ENCODE measurements at places on chromosomes 16 and 17. TPM values are rescaled to one million over a fixed set of nuclear protein-coding genes. Genes with fewer than 3 reads are reported as not detected.

GRCh38 chr16:83706394-83706793 lies 101.4 kb upstream of the HSBP1 start:
- no peak for DNase-seq

- DNase-seq = no peak
Measured at GRCh38 chr17:56298846-56299245, 145.6 kb downstream of the ANKFN1 start.

GRCh38 chr16:81774348-81774747 lies 4.7 kb upstream of the PLCG2 start:
- DNase-seq = no peak

DNA sequence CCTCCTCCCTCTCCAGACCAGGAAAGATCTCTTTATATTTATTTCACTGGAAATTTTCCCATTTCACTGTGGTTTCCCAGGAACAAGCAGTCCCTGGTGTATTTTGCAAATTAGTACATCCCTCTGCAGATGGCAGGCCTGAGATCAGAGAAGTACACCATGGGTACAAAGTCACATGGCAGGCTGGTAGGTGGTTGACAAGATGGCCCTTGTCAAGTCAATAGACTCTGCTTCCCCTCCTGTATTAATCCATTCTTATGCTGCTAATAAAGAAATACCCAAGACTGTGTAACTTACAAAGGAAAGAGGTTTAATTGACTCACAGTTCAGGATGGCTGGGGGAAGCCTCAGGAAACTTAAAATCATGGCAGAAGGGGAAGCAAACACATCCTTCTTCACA lies 51.6 kb upstream of the KSR1 start:
- DNase-seq = no peak

DNA sequence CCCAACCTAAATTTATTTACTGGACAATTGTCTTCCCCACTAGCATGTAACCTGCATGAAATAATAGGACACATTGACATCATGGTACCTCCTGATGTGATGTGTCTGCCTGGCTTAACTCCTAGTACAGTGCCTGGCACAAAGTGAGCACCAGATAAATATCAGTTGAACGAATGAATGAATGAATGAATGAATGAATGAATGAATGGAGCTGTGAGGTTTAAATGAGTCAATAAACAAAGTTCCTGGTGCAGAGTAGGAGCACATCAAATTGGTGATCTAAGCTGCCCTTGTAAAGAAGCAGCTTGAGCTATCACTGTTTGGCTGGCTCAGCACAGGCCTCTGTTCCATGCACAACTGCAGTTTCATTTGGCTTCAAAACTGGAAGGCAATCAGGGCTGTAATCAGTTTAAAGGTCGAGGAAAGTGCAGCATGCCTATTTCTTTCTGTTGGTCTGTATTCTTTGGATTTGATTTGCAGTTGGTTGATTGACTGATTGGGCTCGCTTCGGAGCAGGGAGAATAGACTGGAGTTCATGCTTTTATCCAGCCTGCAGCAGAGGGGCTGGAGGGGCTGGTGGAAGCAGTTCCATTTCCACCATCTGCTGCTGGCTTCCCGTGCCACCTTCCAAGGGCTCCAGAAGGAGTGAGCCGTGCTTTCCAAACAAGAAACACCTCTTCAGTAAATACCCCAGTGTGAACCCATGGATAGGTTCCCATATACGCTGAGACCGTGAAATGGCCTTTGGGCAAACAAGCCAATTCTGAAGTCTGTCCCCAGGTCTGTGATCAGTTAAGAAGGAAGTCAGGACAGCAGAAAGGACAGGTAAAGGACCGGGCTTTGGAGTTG lies 54.6 kb downstream of the GPRC5B start:
- DNase-seq = no peak

TP53TG3F gene
- total RNA-seq = not detected

DNA sequence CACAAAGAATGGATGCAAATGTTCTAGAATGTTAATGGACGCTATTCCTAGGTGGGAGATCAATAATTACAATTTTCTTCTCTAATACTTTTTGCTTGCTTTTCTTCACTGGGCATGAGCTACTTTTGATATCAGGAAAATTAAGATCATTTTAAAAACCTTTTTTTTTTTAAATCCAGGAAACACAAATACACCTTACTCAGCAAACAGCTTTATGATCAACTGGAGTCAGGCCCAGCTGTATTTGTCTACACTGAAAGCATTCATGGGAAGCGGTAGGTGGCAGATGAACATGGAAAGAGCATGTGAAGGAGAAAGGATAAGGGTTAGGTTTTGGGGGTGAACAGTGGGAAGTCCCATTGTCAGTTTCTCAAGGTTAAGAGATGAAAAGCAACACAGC lies 97.8 kb downstream of the WDR59 start:
- DNase-seq = no peak

DNA sequence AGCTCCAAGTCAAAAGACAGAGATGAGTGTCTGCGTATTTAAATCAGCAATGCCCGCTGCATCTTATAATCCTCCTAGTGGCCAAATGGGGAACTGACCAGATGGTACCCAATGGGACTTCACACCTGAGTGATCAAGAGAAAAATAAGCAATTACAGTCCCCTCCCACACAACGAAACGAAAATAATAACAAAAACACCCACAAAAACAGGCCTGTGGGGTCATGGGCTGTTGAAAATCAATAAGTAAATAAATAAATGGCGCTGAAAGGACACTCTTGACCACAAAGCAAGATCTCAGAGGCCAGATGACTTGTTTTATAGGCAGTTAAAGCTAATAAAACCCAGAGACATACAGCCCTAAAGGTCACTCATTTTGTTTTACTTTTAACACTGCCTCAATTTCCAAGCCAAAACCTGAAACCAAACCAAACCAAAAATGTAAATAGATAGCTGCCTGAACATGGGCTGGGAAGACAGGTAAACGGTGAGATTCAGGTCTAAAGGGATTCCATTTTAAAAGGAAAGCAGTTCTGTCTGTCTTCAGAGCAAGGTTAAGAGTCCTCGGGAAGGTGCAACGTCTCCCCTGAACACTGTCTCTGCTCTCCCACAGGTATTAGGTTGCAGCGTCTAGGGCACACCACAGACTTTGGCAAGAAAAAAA lies 1.3 kb downstream of the ZNF821 start:
- DNase-seq = peak; percentile 63

DNA sequence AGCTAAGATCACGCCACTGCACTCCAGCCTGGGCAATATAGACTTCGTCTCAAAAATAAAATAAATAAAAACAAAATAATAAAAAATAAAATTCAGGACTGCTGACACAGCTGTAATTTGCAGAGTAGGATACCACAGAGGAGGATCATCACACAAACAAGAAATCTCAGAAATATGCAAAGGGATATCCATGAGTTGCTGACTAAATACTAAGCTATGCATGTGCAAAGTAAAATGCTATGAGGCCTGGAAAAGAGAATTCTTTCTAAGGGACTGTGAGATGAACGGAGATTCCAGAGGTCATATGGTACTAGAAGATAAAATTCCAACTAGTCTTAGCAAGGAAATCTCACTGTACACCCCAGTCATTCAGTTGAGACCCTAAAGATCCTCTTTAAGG lies 74.8 kb downstream of the SLC39A11 start:
- no peak for DNase-seq

DNA sequence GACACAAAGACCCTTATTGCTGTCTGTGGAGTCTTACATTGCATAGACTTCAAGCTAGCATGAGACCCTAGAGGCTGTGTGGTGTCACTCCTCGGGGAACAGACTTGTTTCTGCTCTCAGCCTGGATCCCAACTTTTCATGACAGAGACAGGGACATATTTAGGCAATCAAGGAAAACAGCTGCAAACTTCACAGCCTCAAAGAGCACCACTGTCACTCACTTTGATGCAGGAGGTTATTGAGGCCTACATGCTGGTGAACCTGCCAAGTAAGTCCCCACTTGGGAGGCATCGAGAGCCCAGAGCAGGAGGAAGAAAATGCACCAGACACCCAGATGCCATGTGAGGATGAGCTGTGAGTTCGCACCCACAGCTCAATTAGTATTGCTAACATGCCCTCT lies 10.3 kb downstream of the CBLN1 start:
- DNase-seq = no peak

NLE1 gene
- total RNA-seq = 26.4 TPM

- no peak for DNase-seq
Measured at GRCh38 chr17:50130559-50131305, 772 bp upstream of the SAMD14 start.

DNA sequence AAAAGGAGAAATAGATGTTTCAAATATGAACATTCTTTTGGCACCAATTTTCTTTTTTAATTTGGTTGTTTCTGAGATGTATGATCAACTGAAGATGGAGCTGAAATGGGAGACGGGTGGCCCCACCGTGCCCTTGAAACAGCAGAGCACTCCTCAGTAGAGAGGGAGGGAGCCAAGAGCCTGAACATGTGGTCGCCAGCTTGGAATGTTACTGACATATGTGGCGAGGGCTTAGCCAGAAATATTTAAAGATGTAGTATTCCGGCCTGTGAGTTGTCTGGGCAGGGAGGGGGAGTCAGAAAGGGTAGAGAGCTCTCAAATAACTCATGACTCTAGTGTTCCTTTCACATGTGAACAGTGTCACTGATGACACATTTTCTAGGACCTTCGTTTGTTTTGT lies 13.3 kb upstream of the MRC2 start:
- DNase-seq = no peak

DNA sequence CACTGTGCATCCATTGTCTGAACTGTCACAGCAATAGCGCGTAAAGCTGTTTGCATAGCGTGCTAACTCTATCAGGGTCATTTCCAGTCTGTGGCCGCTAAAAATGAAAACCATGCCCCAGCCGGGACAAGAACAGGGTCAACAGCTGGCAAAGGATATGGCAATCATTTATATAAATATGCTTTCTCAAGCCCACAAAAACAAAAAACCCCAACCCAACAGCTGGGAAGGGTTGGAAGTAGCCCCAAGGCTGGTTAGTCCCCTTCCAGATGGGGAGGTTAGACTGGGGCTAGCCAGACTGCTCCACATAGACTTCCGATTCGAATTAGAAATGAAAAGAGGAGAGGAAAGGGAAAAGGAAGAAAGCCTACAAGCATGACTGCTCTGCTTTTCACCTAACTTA lies 203.3 kb upstream of the TBX2 start:
- DNase-seq = no peak

CD2BP2 gene
- 36.5 TPM for total RNA-seq

GRCh38 chr17:49254066-49254465 lies 23.5 kb upstream of the PHOSPHO1 start:
- DNase-seq = no peak

- no peak for DNase-seq
Measured at GRCh38 chr16:56764835-56765234, 34.9 kb downstream of the NUP93 start.

DNA sequence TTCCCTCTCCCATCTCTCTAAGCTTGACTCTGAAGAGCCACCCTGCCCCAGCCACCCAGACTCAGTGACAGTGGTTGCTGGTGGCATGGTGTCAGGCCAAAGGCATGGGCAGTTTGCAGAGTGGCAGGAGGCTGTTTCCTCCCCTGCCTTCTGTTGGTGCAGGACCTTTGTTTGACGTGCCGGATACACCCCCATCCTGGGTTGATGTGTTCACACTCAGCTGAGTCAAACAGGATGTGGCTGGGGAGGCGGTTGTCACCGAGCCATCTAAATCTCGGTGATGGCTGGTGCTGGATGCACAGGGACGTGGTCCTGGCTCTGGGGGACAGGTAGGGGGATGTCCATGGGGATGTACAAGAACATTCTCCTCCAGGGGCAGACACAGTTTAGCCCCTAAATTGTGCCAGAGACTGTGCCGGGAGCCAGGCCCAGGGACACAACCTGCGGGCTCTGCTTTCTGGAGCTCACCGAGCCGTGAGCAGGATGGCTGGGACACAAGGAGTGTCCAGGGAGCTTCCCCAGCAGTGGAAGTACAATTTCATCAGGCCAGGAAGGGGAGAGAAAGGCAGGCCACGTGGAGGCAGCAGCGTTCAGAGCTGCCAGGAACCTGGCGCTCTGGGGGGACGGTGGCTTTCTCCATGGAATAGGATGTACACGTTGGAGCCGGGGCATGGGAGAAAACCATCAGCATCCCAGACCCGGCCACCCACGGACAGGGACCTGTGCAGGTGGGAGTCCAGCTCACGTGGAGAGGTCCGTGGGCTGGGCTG lies 264.2 kb downstream of the SEC14L1 start:
- no peak for DNase-seq

DNA sequence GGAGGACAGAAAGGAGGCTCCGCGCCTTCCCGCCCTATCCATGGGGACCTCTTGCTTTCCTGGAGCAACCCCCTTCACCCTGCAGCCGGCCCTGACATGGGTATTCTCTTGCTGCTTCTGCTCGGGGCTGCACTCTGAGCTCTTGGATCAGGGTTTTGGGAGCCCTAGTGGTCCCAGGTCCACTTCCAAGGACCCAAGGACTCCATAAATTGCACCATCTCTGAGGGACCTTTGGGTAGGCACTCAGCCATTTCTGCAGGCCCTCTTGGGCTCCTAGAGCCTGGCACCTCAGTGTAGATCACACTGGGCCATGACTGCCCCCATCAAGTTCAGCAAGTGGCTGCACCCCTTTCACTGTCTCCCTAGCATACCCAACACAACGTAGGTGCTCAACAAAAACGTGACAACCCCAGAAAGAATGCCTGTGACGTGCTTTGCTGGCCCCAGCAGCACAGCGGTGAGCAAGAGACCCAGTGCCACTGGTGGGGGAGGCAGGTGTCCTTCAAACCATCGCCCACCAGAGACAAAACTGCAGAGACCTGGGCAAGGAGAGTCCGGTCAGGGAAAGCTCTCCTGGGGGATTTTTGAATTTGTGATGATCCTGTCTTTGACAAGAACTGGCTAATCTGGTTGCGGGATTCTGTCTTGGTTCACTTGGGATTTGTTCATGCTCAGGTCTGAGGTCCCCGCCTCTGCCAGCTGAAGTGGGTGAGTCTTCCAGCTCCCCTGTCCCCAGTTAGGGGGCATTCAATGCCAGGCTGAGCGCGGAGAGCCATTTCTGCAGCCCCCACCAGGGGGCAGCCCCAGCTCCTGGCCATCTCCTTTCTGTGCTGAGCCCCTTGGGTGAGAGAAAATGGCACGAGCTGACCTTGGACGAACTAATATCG lies 2.5 kb upstream of the RAB11FIP4 start:
- peak; percentile 24 for DNase-seq

SP6 gene
- total RNA-seq = 0.02 TPM

GRCh38 chr17:416293-417206 lies 63.9 kb upstream of the RPH3AL start:
- no peak for DNase-seq

GRCh38 chr17:63458478-63458877 lies 12.4 kb upstream of the CYB561 start:
- no peak for DNase-seq

DNA sequence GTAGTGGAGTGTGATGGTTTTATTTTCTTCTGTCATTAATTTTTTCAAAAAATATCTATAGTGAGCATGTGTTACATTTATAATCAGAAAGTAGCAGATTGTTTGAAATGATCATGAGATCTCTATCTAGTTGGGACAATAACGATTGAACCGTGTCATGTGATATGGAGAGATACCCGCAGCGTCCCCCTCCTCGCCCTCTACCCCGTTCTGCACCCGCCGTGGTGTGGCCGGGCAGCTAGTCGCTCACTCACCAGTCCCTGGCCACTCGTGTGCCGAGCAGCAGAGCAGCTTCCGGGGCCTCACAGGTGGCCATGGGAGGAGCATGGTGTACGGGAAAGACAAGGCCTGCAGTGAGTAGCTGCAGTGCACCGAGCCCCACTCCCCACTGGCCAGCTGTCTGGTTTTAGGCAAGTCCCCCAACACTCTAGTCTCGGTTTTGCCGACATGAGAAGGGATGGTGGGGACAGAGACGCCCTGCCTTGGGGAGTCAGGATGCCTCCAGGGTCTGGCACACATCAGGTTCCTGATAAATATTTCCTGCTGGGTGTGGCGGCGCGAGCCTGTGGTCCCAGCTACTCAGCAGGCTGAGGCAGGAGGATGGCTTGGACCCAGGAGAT lies 15.3 kb downstream of the MLYCD start:
- DNase-seq = no peak

FOXL1 gene
- 11.3 TPM for total RNA-seq

Data from NCI-H460 (cell line).